ENCODE measurements at places on chromosomes 16 and 17. TPM values are rescaled to one million over a fixed set of nuclear protein-coding genes. Genes with fewer than 3 reads are reported as not detected.

DNA sequence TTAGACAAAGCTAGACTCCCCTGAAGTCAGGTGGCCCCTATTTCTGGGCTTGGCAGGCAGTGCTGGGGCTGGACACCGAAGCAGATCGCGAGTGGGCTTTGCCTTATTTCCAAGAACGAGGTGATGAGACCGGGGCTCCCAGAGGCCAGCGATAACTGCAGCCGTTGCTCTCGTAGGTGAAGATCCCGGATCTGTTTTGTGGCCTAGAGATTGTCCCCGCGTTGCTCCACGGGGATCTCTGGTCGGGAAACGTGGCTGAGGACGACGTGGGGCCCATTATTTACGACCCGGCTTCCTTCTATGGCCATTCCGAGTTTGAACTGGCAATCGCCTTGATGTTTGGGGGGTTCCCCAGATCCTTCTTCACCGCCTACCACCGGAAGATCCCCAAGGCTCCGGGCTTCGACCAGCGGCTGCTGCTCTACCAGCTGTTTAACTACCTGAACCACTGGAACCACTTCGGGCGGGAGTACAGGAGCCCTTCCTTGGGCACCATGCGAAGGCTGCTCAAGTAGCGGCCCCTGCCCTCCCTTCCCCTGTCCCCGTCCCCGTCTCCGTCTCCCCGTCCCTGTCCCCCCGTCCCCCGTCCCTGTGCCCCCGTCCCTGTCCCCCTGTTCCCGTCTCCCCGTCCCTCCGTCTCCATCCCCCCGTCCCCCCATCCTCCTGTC is 1.5 kb upstream of the TBCD start:
- H3K27ac ChIP-seq: no peak overlapping the region
- peaks cover 13% of the 10 kb centered on the region for H3K4me1 ChIP-seq
- DNase-seq: no peak
- H3K27me3 ChIP-seq: peaks cover 6% of the 10 kb centered on the region

DNA sequence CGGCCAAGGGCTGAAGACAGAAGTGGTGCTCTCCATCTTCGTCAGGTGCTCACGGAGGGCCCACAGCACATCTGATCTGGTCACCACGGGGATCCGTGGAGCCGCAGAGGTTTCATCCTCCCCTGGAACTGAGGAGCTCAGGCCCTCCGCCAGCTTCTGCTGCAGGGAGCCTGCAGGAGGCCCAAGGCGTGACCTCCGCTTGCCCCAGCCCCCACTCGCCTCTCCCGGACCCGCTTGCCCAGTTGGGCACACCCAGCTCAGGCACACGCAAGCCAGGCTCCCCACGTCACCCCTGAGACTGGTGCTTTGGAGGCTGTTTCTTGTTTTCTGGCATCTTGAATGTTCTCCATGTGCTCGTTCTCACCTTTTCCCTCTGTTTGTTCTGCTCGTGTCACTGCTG is 39.4 kb upstream of the CHMP6 start:
- H3K4me3 ChIP-seq: no peak overlapping the region
- no peaks in the 10 kb centered on the region for H3K27me3 ChIP-seq
- H3K4me1 ChIP-seq: no peaks in the 10 kb centered on the region
- no peak overlapping the region for H3K27ac ChIP-seq
- H3K36me3 ChIP-seq: no peaks in the 10 kb centered on the region

- no peaks in the 10 kb centered on the region for H3K36me3 ChIP-seq
Observed at GRCh38 chr17:33940769-33941370, 314.2 kb upstream of the CCL2 start.

- H3K27me3 ChIP-seq: no peaks in the 10 kb centered on the region
- H3K4me1 ChIP-seq: peaks cover 4% of the 10 kb centered on the region
- H3K4me3 ChIP-seq: no peak overlapping the region
- H3K36me3 ChIP-seq: peaks cover 21% of the 10 kb centered on the region
Observed at GRCh38 chr17:20262226-20263114, 204.9 kb downstream of the LGALS9B start.

DNA sequence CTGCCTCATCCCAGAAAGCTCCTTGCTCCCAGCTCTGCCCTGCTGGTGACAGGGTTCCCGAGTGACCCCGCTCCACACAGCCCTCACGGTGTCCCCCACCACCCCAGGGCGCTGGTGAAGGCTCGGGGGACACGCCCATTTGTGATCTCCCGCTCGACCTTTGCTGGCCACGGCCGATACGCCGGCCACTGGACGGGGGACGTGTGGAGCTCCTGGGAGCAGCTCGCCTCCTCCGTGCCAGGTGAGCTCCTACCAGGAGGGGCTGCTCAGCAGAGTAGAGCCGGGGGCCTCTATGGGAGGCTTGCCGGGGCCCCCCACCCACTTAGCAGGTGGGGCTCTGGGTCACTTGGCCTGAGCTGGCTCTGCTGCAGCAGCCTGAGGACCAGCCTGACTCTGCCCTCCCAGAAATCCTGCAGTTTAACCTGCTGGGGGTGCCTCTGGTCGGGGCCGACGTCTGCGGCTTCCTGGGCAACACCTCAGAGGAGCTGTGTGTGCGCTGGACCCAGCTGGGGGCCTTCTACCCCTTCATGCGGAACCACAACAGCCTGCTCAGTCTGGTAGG is 11.2 kb downstream of the GAA start:
- no peak overlapping the region for H3K27ac ChIP-seq
- H3K27me3 ChIP-seq: no peaks in the 10 kb centered on the region
- H3K36me3 ChIP-seq: no peaks in the 10 kb centered on the region
- no peak overlapping the region for H3K4me3 ChIP-seq
- DNase-seq: no peak

Gene ABCA8
- not detected for polyA plus RNA-seq
